MV-4-11 (cell line): ENCODE measurements at places on chromosomes 6 and 20.

- peak; percentile 45 for DNase-seq
These were observed 24.6 kb downstream of the ATG5 start for GRCh38 chr6:106300944-106301343.

DNA sequence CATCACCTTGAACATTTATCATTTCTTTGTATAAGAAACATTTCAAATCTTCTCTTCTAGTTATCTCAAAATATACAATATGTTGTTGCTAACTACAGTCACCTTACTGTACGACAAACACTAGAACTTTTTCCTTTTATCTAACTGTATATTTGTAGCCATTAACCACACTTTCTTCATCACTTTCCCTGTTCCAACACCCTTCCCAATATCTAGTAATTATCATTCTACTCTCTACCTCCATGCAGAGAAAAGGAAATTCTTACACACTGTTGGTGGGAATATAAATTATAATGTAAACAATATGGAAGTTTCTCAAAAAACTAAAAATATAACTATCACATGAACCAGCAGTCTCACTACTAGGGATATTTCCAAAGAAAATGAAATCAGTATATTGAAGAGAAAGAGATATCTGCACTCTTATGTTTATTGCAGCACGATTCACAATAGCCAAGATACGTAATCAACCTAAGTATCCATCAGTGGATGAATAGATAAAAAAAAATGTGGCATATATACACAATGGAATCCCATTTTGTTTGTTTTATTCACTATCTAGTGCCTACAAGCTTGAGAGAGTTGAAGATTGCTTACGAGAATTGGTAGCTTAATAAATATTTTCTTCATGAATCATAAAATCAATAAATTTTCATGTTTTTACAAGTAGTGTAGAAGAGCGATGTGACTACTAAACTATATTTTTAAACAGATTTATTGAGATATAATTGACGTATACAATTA lies 2.4 kb downstream of the RHAG start:
- no peak for DNase-seq

DNA sequence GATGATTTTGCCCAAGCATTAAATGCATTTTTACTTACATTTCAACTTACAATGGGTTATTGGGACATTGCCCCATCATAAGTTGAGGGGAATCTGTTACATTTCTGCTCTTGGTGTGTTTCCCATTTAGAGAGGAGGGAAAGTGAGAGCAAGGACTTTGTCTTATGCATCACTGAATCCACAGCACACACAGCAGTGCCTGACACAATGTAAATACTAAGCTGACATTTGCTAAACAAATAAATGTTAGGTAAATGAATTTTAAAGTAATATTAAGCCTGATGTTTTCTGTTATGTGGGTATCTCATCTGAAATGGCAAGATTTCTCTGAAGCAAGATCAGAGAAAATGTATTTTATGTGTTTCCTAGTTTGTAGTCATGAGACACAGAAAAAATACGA lies 143.6 kb upstream of the STXBP5 start:
- DNase-seq: no peak

DNA sequence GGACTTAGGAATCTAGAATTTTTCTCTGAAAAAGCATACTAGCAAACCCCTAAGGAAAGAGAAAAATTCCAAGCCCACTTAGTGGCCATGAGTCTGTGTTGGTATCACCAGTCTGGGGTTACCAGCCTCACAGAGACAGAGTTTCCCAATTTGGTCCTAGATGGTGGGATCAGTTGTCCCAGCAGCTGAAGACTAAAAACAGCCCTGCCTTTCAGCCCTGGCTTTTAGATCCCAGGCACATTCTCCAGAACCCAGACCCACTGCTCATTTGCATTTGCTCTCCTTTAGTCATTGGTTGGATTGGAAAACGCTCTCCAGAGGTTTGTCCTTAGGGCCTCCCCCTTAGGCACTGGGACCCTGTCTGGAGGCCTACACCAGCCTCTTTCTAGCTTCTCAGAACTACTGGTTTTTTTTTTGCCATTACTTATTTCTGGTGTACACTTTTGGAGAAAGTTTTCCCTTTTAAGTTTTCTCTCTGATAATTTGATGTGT lies 39.1 kb upstream of the FOXO3 start:
- no peak for DNase-seq

DNA sequence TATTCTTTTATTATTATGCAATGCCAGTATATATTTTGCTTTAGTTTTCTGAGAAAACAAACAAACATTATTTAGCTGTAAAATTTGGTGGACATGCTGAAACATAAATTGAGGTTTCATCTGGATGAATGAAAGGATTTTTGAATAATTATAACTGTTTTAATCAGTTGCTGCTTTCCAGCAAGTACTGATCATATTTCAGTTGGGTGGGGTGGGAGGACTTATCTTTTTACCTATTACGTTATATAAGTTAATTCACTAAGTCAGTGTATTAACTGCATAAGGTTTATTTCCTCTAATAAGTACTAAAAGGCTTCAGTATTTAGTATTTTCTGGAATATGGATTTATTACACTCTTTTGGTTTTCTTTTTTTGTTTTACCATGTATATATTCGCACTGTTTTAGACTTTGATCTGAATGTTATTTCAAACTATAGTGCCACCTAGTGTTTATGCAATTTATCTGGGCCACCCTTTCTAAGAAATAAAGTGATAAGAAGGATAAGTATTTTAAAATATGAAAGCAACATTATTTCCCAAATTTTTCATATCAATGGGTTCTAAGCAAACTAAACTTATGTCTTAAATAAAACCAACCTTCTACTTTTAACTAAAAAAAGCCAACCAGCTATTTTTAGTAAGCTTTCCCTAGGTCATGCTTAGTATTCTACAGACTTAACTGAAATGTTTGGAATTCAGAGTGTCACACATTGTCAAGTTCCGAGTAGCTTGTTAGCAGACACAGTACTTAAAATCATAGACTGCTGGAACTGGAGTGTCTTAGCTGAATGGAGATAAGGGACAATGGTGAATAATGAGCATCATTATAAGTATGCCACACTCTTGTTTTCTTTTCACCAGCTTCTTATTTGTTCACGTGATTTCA lies 105.4 kb upstream of the MCHR2 start:
- peak; percentile 14 for DNase-seq

- DNase-seq: no peak
These were observed 859.8 kb downstream of the MAFB start for GRCh38 chr20:39829256-39829655.

GRCh38 chr6:40681622-40682021 lies 94.5 kb upstream of the LRFN2 start:
- no peak for DNase-seq

GRCh38 chr20:62704341-62704948 lies 4.2 kb upstream of the NTSR1 start:
- peak; percentile 18 for DNase-seq

GRCh38 chr20:58883241-58883691 lies 30.8 kb downstream of the GNAS start:
- DNase-seq: no peak

- DNase-seq: no peak
These were observed 450.8 kb upstream of the SOX4 start for GRCh38 chr6:21142741-21143140.

DNA sequence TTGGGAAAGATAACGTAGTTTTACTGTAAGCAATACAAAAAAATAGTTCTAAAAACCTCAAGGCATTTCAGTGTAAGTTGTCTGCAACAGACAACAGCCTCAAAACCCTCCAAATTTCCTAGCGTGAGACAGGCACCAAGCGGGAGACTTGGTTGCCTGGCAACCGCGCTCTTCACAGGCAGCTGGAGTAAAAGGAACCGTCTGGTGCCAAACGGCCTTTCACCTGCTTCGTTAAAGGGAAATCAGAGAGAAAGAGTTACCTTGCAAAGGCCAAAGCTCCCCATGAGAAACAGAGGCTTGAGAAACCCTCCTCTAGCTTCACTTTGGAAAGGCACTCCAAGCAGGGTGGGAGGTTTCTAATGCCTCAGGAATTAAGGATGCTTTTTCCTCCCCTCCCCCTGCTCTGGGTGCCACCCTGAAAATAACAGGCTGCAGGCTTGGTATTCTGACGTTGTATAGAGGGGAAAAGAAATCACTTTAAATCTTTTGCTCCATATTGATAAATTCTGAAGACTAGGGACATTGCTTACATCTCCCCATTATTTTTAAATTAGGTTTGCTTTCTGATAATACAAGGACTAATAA lies 129.7 kb upstream of the UFL1 start:
- DNase-seq: no peak

DNA sequence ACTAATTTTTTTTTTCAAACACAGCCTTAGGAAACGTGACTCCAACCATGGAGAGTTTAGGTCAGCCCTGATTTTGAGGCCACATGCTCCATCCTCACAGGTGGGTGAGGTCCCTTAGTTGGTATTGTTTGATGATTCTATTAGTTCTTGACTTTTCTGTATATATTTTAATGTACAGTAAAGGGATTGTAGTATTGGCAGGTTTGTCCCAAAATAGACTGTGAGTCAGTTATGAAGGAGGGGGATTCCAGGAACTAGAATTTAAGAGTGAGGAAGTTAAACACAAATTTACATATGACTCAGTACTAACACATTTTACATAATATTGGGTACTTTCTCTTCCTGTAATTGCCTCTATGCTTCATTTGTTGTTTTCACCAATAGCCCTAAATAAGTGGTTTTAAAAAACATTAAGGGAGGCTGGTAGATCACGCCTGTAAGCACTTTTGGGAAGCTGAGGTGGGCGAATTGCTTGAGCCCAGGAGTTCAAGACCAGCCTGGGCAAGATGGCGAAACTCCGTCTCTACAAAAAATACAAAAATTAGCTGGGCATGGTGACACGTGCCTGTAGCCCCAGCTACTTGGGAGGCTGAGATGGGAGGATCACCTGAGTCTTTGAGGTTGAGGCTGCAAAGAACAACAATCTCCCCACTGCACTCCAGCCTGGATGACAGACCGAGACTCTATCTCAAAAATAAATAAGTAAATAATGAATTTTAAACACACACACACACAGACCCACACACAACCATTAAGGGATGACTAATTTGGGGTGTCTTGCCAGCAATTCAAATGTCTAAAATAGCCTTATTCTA lies 81.8 kb downstream of the SGK1 start:
- peak; percentile 93 for DNase-seq

GRCh38 chr6:12186528-12186927 lies 103.6 kb upstream of the EDN1 start:
- no peak for DNase-seq

DNA sequence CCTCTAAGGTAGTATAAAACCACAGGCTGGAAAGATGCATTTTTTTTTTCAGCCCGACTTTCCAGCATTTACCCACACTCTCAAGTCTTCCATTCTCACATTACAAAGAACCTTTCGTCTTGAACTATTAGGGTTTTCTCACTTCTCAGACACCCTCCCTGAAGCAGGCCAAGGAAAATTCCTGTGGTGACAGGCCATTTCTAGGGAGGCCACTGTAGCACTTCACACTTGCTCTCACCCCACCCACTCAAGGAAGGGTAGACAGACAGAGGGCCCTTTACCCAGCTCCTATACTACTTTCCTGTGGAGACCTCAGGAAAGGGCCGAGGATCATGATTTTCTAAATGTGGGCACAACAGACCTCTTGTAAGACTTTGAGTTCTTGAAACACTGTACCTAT lies 27.7 kb downstream of the KCNS1 start:
- DNase-seq: no peak

DNA sequence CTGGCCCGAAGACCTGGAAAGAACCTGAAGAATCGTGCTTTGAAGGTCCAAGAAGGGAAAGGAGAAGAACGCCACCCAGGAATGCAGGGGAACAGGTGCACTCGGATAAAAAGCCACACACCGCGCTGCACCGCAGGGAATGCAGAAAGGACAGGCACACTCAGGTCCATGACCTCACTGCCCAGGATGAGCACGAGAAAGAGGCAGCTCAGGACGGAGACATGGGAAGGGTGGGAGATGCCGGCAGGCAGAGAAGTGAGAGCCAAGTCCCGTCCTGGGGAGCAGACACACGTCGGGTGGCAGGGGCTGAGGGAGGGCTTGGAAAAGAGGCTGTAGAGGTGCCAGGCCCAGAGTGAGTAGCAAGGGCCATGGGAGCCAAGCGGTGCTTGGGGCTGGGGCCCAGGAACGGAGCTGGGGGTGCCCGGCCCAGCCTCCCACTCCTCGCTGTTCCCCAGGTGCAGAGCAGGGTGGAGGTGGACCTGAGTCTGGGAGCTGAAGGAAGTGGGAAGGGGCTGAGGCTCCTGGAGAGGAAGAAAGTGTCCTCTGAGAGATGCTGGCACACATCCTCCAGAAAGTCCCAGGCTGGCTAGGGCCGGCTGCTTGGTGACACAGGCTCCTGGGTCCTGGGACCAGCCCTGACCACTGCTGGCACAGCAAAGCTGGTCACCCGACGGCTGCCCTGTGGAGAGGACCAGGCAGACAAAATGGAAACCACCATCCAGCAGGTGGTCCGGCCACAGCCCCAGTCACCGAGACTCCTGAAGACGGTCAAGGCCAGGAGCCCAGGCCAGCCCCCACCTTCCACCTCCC lies 91.3 kb downstream of the PSMB1 start:
- DNase-seq: no peak

DNA sequence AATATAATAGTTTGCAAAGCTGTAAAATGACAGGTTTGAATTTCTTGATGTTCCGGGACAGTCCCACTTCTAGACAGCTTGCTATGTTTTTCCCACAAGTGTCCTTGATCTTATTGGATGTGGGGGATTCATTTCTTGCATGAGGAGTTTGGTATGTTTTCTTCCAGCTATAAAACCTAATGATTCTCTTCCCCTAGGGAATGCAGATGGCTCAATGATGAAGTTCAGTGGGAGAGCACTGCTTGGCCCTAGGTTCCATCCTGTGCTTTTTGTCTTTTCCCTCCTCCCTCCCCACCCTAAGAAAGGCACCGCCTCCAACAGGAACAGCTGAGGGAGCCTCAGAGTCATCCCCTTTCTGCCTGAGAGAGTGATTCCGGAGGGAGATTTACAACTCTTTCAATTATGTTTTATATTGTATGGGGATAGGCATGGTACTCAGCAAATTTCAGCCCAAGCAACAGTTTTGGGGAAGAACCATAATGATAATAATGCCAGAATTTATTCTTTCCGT lies 149.2 kb downstream of the PHACTR1 start:
- DNase-seq: no peak

DNA sequence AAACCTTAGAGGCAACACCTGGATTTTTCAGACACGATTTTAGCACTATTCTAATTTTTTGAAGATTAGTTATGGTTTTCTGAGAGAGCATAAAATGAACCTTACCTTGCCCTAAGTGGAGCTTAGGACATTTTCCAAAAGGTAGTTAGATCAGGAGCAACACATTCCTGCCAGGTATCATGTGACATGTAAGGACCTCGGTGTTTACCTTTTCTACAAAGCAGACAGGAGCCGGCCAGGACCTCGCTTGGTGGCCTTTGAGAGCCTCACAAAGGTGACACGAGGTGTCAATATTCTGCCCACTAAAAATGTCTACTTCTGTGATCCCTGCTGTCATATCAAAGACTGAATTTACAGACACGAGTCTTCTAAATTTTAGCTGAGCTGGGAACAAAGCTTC lies 174.9 kb downstream of the SMOC2 start:
- DNase-seq: no peak

- DNase-seq: peak; percentile 39
These were observed 18.5 kb downstream of the SNRPB start for GRCh38 chr20:2451939-2452732.

DNA sequence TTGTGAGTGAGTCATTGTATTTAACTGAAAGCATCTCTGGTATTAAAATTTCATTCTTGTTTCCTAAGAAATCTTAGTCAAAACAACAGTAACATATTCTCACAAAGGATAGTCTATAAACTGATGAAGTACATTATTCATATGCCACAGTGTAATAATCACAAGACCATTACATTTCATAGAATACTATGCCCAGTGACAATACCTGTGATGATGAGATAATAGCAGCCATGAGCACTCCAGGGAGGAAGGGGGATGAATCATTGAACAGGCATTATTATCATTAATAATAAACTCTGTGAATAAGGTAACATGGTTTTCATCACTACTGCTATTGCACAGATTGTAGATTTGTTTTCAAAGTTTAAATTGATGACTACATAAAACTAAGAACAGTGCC lies 667.9 kb downstream of the EPM2A start:
- no peak for DNase-seq
